ENCODE measurements at places on chromosomes 7 and 10. TPM values are rescaled to one million over a fixed set of nuclear protein-coding genes. Genes with fewer than 3 reads are reported as not detected.

- DNase-seq, result no peak
These were observed 26.1 kb upstream of the GALNTL5 start for GRCh38 chr7:151930026-151930653.

GRCh38 chr7:117384688-117385362 is 42.5 kb downstream of the ASZ1 start:
- DNase-seq, result no peak

DNA sequence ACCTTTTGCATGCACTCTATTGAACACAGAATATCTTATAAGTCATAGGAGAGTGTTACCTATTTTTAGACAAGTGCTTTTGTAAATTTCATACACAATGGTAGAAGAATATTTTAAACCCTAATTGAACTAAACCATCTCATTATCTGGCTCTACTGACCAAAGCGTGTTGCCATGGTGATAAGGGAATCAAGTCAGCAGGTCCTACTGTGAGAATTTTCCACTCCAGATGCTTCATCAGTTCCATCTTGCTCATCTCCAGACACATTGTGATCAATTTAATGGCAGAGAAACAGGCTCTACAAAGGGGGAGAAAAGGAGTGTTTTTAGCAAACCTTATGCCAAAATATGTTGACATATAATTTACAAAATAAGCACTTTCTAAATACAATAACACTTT is 621.9 kb upstream of the GHITM start:
- no peak for DNase-seq

DNA sequence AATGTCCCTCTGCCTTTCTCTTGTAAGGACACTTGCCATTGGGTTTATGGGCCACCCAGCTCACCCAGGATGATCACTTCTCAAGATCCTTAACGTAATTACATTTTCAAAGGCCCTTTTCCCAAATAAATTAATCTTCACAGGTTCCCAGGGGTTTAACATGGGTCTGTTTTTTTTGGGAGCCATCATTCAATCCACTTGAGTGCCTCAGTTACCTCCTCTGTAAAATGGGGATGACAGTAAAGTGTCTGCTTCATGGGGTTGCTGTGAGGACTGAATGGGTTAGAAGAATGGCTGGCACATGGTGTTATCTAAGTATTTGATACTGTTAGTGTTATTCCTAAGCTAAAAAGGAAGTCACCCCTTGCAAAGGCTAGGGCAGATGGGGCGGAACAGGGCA is 7.4 kb downstream of the C10orf105 start:
- DNase-seq, result no peak

Gene GPER1
- 2.0 TPM for total RNA-seq

Gene ARPC1B
- 18.4 TPM for total RNA-seq

DNA sequence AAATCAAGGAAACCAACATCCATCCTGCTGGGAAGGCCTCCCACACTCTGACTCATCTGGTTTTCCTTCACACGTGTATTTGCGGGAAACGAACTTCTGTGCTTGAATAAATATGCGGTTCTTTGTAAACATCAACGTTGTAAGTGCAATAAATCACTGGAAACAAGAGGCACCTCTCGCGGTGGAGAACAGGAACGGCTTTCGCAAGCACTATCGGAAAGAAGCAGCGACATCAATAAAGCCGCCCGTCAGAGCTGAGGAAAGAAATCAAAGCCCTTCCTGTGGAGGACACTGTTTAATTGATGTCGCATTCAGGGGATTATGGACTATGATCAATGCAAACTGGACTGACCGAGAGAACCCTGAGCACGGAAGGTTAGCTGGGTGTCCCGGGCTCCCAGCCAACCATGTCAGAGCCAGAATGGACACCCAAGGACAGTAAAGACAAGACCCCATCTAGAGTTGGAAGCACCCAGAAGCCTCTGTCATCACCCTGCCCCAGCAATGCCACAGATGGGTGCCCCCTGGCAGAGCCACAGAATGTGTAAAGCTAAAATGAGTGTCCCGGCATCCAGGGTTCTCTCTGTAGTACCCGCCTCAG is 37.6 kb downstream of the OAT start:
- no peak for DNase-seq

GRCh38 chr10:83248106-83248631 is 891.1 kb upstream of the GHITM start:
- no peak for DNase-seq

- no peak for DNase-seq
These were observed at the start of gene TRPV6 for GRCh38 chr7:142885311-142886230. TRPV6 (minus strand) TSS chr7:142885745.

Gene ACTL6B
- not detected for total RNA-seq

GRCh38 chr10:49397036-49397999 is 1.4 kb upstream of the DRGX start:
- DNase-seq, result no peak

- DNase-seq, result no peak
These were observed 41.7 kb downstream of the HYCC1 start for GRCh38 chr7:22972207-22972606.

- DNase-seq, result no peak
These were observed 18.2 kb upstream of the C10orf53 start for GRCh38 chr10:49661140-49661856.

- DNase-seq, result no peak
These were observed 18.4 kb upstream of the PON1 start for GRCh38 chr7:95342642-95343307.

- DNase-seq, result no peak
These were observed 22.7 kb downstream of the GET4 start for GRCh38 chr7:898855-899681.

- DNase-seq, result no peak
These were observed 258.8 kb downstream of the XPNPEP1 start for GRCh38 chr10:109664554-109664953.

Gene IRF5
- total RNA-seq, result 1.00 TPM

DNA sequence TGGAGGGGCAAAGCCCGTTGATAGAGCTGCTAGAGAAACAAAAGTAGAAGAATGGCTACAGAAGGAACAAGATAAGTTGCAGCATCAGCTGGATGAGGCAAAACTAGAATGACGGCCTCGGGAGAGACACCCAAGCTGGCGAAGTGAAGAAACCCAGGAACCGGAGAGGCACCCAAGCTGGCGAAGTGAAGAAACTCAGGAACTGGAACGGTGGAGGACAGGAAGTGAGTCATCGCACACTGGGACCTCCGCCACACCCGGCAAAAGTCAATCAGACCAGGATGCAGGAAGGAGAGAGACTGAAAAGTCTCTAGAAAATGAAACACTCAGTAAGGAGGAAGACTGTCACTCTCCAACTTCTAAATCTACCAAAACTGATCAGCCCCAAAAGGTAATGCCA is 133.0 kb upstream of the NEBL start:
- DNase-seq, result no peak

GRCh38 chr10:32882076-32882475 is 76.0 kb downstream of the ITGB1 start:
- DNase-seq, result no peak

Measured in heart right ventricle (tissue), 16 donors.